ENCODE measurements at places on chromosomes 1 and 21. TPM values are rescaled to one million over a fixed set of nuclear protein-coding genes. Genes with fewer than 3 reads are reported as not detected.

DNA sequence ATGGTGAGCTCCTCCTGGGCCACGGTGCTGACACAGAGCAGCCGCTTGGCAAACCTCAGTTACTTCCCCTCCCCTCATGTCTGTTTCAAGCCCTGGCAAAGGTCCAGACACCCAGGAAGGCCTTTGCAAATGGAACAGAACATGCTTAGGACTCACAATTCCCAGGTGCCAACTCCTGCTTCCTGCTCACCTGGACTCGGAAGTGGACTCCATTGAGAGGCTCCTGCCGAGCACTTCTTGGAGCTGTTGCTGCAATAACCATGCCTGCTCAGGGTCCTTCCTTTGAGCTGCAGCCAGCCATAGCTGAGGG, 10.7 kb downstream of the DCST2 start:
- H3K4me1 ChIP-seq: peaks cover 9% of the 10 kb centered on the region
- DNase-seq: no peak
- no peak overlapping the region for H3K27ac ChIP-seq
- H3K36me3 ChIP-seq: no peaks in the 10 kb centered on the region
- no peaks in the 10 kb centered on the region for H3K27me3 ChIP-seq
- H3K4me3 ChIP-seq: no peak overlapping the region

Gene AKT3
- total RNA-seq: 94.5 TPM

GRCh38 chr1:11934302-11935056, at the start of gene PLOD1:
TSS of gene PLOD1 (plus strand) at chr1:11934717. CDS start at chr1:11934780, 63 bp downstream.
- no peaks in the 10 kb centered on the region for H3K27me3 ChIP-seq
- peak within 1 kb of the TSS; percentile 60 for H3K4me3 ChIP-seq
- peak; percentile 77 for DNase-seq
- no peak within 1 kb of the TSS for H3K27ac ChIP-seq
- no peaks in the 10 kb centered on the region for H3K36me3 ChIP-seq

GRCh38 chr21:45313015-45313414, 25.3 kb upstream of the POFUT2 start:
- H3K27me3 ChIP-seq: peaks cover 40% of the 10 kb centered on the region
- no peak overlapping the region for H3K27ac ChIP-seq
- no peak overlapping the region for H3K4me3 ChIP-seq
- H3K36me3 ChIP-seq: no peaks in the 10 kb centered on the region
- H3K4me1 ChIP-seq: peaks cover 12% of the 10 kb centered on the region
- no peak for DNase-seq

GRCh38 chr1:21648791-21649190, 20.4 kb downstream of the RAP1GAP start:
- H3K4me1 ChIP-seq: peaks cover 6% of the 10 kb centered on the region
- peaks cover 80% of the 10 kb centered on the region for H3K27me3 ChIP-seq
- DNase-seq: no peak
- H3K27ac ChIP-seq: no peak overlapping the region

- no peak overlapping the region for H3K27ac ChIP-seq
- no peak for DNase-seq
- H3K27me3 ChIP-seq: no peaks in the 10 kb centered on the region
These were observed 104.0 kb upstream of the BMP8A start for GRCh38 chr1:39387452-39387851.

GRCh38 chr1:92324784-92325183, 25.9 kb downstream of the RPAP2 start:
- no peaks in the 10 kb centered on the region for H3K27me3 ChIP-seq
- peak overlapping the region; percentile 50 for H3K27ac ChIP-seq
- H3K4me3 ChIP-seq: no peak overlapping the region
- no peaks in the 10 kb centered on the region for H3K4me1 ChIP-seq

Gene FABP3
- total RNA-seq: not detected

- no peak overlapping the region for H3K4me3 ChIP-seq
- no peaks in the 10 kb centered on the region for H3K27me3 ChIP-seq
- peaks cover 19% of the 10 kb centered on the region for H3K4me1 ChIP-seq
- no peak overlapping the region for H3K27ac ChIP-seq
- no peak for DNase-seq
- no peaks in the 10 kb centered on the region for H3K36me3 ChIP-seq
These were observed 18.4 kb upstream of the TTLL10 start for GRCh38 chr1:1155258-1155657.

Gene GJC2
- total RNA-seq: 1.1 TPM

DNA sequence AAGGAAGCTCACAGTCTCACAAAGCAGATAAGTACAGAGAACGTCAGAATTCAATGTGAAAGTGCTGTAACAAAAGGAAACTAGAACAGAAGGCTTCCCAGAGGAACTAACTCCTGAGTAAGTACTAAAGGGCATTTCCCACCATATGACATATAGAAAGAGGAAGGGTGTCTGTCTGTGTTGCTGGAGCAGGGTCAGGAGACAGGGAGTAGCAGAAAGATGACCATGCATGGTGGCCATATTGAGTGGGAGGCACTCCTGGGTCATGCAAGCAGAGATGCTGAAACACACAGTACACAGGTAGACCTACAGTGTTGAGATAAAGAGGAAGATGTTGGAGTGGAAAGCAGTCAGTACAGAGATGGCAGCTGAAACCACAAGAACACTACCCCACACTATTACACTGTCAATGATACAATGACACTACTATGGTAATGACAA, 47.3 kb downstream of the SLC25A24 start:
- H3K4me1 ChIP-seq: no peaks in the 10 kb centered on the region
- no peak for DNase-seq
- no peak overlapping the region for H3K4me3 ChIP-seq
- H3K27ac ChIP-seq: no peak overlapping the region
- no peaks in the 10 kb centered on the region for H3K36me3 ChIP-seq

DNA sequence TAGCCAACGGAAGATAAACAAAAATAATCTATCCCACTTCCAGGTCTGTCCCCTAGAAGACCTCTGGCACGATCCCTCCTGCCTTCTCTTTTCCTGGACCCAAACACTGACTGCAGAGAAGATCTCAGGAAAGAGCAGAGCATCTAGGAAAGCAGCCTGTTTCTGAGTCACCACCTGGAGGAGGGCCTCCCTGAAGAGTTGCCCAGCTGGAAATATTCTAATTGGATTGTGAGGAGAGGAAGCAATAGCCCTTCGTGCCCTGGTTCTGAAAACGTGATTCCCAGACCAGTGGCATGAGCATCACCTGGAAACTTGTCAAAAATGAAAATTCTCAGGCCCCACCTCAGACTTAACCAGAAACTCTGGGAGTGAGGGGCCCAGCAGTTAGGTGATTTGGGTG, 411.1 kb downstream of the SETD4 start:
- DNase-seq: no peak
- H3K4me1 ChIP-seq: no peaks in the 10 kb centered on the region
- H3K36me3 ChIP-seq: no peaks in the 10 kb centered on the region
- no peaks in the 10 kb centered on the region for H3K27me3 ChIP-seq

Gene KRTAP19-8
- total RNA-seq: not detected

DNA sequence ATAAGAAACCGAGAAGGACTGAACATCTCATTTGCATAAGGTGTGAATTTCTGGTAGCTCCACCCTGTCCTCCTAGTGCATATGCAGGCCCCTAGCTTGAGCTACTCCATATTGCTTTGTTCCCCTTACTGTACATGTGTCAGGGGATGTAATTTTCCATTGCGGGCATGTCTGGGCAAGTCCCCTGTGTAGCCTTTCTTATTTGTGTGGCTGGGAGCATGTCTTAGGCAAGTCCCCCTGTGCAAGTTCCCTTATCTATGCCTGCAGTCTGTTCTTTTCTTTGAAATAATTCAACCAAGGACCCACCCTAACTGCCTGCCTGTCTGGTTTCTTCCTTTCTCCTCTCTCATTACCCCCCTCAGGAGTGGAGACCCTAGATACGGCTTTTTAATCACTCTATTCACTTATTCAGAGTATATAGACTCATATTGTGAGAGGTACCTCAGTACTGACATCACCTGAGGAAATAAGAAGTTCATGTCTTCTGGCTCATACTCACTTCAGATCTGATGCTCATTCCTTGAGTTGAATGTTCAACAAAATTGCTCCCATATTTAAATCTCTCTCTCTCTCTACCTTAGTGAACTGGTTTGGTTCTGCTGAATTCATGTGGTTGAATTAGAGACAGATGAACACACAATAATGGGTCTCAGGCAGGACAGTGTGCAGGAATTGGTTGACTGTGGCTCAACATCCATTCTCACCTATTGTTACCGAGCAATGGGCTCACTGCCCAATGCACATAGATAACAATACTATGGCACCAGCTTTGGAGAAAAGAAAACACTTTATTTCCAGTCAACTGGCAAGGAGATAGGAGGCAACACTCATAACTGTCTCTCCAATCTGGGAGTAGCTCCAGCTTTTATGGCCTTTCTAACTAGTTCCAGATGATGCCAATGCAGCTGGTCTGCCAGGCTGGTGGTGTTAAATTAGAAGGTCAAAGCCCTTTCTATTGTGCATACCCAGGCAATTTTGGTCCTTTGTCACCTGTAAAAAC, 27.9 kb upstream of the NPL start:
- H3K27me3 ChIP-seq: no peaks in the 10 kb centered on the region
- no peaks in the 10 kb centered on the region for H3K36me3 ChIP-seq
- H3K27ac ChIP-seq: no peak overlapping the region
- H3K4me1 ChIP-seq: no peaks in the 10 kb centered on the region
- DNase-seq: no peak

Gene MAP10
- total RNA-seq: 1.4 TPM

- no peaks in the 10 kb centered on the region for H3K4me1 ChIP-seq
- H3K27ac ChIP-seq: no peak overlapping the region
- H3K27me3 ChIP-seq: no peaks in the 10 kb centered on the region
- no peak overlapping the region for H3K4me3 ChIP-seq
These were observed 124.6 kb downstream of the TGFBR3 start for GRCh38 chr1:91761295-91761721.

Gene S100A14
- total RNA-seq: 0.35 TPM

DNA sequence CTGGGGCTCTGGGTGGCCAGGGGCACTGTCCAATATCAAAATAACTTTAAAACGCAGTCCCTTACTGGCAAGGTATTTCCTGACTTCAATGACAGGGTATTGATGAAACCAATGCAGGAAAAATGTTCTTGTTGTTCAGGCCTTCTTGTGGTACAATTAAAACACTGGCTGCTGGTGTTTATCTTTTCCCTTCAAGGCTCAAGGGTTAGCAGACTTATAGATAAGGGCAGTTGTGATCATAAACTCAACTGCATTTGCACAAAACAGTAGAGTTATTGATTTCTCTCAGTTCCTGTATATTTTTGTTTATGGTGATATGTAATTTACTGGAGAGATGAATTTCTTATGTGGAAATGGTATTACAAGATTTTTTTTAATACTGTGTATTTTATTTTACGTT, 2.7 kb upstream of the CD84 start:
- H3K4me3 ChIP-seq: no peak overlapping the region
- H3K27me3 ChIP-seq: no peaks in the 10 kb centered on the region
- peak overlapping the region; percentile 60 for H3K27ac ChIP-seq
- H3K36me3 ChIP-seq: no peaks in the 10 kb centered on the region

GRCh38 chr1:162319493-162320175, 57.0 kb downstream of the SPATA46 start:
- H3K4me1 ChIP-seq: no peaks in the 10 kb centered on the region
- H3K27me3 ChIP-seq: no peaks in the 10 kb centered on the region
- no peaks in the 10 kb centered on the region for H3K36me3 ChIP-seq
- no peak for DNase-seq
- H3K27ac ChIP-seq: no peak overlapping the region

DNA sequence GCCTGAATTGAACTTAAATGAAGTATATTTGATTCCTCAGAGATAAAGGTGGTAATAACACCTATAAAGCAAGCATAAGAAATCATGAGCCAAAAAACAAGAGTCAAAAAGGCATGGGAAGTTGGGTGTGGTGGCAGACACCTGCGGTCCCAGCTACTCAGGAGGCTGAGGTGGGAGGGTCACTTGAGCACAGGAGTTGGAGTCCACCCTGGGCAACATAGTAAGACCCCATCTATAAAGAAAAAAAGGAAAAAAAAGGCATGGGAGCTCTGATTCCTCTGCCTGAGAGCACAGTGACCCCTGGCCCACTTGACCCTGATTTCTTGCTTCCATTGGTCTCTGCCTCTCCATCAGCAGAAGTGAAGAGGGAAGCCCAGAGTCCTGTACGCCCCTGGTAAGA, 40.3 kb downstream of the MT1HL1 start:
- no peak overlapping the region for H3K27ac ChIP-seq
- no peak overlapping the region for H3K4me3 ChIP-seq
- H3K27me3 ChIP-seq: peaks cover 6% of the 10 kb centered on the region
- H3K4me1 ChIP-seq: no peaks in the 10 kb centered on the region

- H3K27ac ChIP-seq: no peak overlapping the region
- no peak overlapping the region for H3K4me3 ChIP-seq
- peaks cover 18% of the 10 kb centered on the region for H3K4me1 ChIP-seq
- no peaks in the 10 kb centered on the region for H3K27me3 ChIP-seq
- no peak for DNase-seq
These were observed 3.8 kb downstream of the UTP25 start for GRCh38 chr1:209831615-209832014.

Gene FAM163A
- total RNA-seq: not detected

DNA sequence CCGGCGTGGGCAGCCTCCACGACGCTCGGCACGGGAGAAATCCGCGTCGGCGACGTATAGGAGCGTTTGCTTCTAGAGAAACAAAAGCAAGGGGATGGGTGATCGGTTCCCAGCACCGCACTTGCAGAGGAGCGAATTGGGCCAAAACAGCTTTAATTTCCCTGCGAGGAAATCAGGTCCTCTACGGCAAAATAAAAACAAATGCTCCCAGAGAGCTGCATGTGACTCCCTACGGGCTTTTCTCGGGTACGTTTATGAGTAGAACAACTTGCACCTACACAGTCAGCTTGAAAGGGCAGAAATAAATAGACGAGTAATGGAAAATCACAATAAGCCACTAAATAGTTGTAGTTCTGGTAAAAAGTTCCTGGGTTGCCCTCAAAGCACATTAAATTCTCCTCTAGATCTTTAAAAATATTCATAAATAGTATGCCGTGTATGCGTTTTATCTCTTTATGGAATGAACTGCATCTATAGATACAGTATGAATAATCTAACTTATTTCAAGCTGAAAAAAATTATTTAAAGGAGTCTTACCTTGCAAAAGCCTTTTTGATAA, 1.2 kb downstream of the NHLH2 start:
- peaks cover 30% of the 10 kb centered on the region for H3K27me3 ChIP-seq
- no peak overlapping the region for H3K4me3 ChIP-seq
- H3K27ac ChIP-seq: no peak overlapping the region
- no peaks in the 10 kb centered on the region for H3K36me3 ChIP-seq
- no peak for DNase-seq

Gene SYPL2
- 0.13 TPM for total RNA-seq

- no peak overlapping the region for H3K27ac ChIP-seq
- H3K36me3 ChIP-seq: no peaks in the 10 kb centered on the region
- no peak for DNase-seq
- H3K27me3 ChIP-seq: no peaks in the 10 kb centered on the region
- no peak overlapping the region for H3K4me3 ChIP-seq
- H3K4me1 ChIP-seq: no peaks in the 10 kb centered on the region
These were observed 56.7 kb upstream of the RAP1GAP start for GRCh38 chr1:21725748-21726392.

Gene MYBPH
- not detected for total RNA-seq

DNA sequence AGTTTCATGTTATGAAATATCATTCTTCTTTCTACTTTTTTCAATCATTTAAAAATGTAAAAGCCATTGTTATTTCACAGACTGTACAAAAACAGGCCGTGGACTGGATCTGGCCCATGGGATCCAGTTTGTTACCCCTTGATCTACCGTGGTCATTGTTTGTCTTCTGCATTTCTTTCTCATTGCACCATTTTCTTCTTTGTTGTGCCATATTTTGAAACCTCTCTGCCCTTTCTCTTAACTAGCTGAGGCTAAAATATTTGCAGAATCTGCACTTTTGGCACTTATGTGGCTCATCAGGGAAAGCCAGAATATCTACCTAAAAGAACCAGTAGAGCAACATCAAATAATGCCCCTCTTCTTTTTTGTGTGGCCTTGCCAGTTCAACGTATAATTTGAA, 50.5 kb downstream of the DNAJC6 start:
- no peaks in the 10 kb centered on the region for H3K4me1 ChIP-seq
- no peak overlapping the region for H3K4me3 ChIP-seq
- no peak for DNase-seq
